Karpas-422 (cell line): ENCODE measurements at places on chromosomes 7 and 10. TPM values are rescaled to one million over a fixed set of nuclear protein-coding genes. Genes with fewer than 3 reads are reported as not detected.

The GRID2IP gene
- not detected in 2 replicates for total RNA-seq

The GPR158 gene
- not detected in 2 replicates for total RNA-seq

The PLAC9 gene
- not detected in 2 replicates for total RNA-seq

The FAM241B gene
- not detected in 2 replicates for total RNA-seq

The TRIM74 gene
- total RNA-seq: not detected in 2 replicates

- peak overlapping the region; percentile 72 for H3K4me3 ChIP-seq
- DNase-seq: no peak
- H3K4me1 ChIP-seq: peaks cover 21% of the 10 kb centered on the region
- H3K27ac ChIP-seq: no peak overlapping the region
- H3K36me3 ChIP-seq: no peaks in the 10 kb centered on the region
- no peaks in the 10 kb centered on the region for H3K27me3 ChIP-seq
Measured at GRCh38 chr7:37450035-37450434, 1.4 kb upstream of the ELMO1 start.

GRCh38 chr7:150336746-150337145 lies 4.7 kb downstream of the RARRES2 start:
- no peak overlapping the region for H3K4me3 ChIP-seq
- no peaks in the 10 kb centered on the region for H3K4me1 ChIP-seq
- no peak overlapping the region for H3K27ac ChIP-seq

DNA sequence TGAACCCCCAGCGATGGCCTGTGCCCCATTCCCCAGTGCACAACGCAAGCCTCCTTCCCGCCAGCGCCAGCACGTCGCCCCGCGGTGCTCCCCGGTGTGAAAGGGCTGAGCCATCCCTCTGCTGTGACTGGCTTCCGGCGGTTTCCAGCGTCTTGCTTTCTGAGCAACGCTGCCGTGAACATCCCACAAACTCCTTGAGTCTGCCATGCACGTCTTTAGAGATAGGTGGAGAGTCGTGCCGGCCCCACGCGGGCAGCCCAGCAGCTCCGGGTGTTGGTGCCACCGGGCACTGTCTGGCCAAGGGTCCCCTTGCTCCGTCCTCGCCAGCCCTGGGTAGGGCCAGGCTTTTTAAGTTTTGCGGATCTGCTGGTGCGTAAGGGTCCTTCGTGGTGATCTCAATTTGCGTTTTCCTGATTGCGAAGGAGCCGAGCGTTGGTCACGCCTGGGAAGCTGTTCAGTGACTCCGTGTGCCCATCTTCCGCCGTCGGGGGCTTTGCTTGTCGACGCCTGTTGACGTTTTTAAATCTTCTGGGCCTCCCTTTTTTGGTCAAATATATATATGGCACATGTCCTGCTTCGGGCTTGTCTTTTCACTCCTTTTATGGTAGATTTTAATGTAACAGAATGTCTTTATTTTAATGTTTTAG lies 70.6 kb downstream of the FOXL3 start:
- DNase-seq: no peak
- no peaks in the 10 kb centered on the region for H3K36me3 ChIP-seq
- H3K27ac ChIP-seq: no peak overlapping the region
- no peaks in the 10 kb centered on the region for H3K27me3 ChIP-seq

DNA sequence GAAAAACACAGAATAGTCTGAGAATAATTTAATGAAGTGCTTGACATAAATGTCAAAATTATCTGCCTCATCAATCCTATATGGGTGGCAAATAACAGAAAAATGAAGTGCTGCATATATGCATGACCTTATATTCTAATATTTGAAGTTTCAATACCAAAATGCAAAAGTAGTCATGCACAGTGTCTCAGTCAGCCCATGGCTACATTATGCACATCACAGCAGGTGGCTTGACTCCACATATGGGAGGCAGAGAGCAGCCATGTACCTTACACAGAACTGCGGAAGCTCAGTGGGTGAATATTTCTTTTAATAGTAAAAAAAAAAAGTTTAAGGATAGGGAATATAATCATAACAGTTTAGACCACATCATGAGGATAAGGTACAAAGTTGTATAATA lies 17.4 kb upstream of the LIPN start:
- H3K27ac ChIP-seq: no peak overlapping the region
- H3K4me1 ChIP-seq: no peaks in the 10 kb centered on the region
- DNase-seq: no peak
- no peak overlapping the region for H3K4me3 ChIP-seq

DNA sequence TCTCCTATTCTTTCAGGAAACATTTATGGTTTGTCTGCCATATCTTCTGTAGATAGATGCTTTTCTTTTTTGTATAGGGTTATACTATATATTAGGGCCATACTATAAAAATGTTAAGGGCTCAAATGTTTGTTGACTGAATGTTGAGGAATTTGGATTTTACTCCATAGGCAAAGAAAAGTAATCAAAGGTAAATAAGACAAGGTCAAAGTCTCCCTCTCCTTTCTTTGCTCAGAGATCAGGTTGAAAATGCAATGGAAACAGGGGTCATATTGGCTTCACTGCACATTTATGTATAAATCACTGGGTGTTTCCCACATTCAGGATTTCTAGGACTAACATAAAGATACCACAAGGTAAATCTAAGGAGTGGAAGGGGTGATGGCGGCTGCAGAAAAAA lies 291.4 kb upstream of the FZD8 start:
- no peak overlapping the region for H3K4me3 ChIP-seq
- no peaks in the 10 kb centered on the region for H3K27me3 ChIP-seq
- no peaks in the 10 kb centered on the region for H3K36me3 ChIP-seq
- H3K4me1 ChIP-seq: no peaks in the 10 kb centered on the region

DNA sequence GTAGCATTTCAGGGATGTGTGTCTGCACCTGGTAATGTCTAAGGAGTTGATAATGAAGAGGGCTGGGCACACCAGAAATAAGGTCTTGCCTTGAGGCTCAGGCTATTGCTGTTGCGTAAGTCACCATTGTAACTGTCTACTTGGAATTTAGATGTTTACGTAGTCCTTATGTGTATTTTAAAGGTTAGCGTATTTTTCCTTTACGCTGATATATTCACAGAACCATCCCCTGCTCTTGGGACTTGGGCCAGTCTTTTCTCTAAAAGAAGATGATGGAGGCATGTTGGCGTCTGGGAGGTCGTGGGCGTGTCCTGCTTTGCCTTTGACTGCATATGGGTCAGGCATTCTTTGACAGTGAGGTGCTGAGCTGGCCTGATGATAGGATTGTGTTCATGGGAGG lies 14.7 kb downstream of the WDR37 start:
- H3K4me3 ChIP-seq: no peak overlapping the region
- DNase-seq: no peak
- no peak overlapping the region for H3K27ac ChIP-seq
- peaks cover 3% of the 10 kb centered on the region; the same call in 1 of the 2 replicates for H3K36me3 ChIP-seq
